Fibroblast of villous mesenchyme (primary cell): ENCODE measurements at places on chromosomes 13 and 19. TPM values are rescaled to one million over a fixed set of nuclear protein-coding genes. Genes with fewer than 3 reads are reported as not detected.

GRCh38 chr13:40672765-40673397, 6.4 kb upstream of the FOXO1 start:
- DNase-seq = peak; percentile 23

The FCER2 gene
- total RNA-seq = not detected in 2 replicates

GRCh38 chr19:31054430-31054829, 294.8 kb downstream of the TSHZ3 start:
- DNase-seq = peak; percentile 71

The RAB3A gene
- total RNA-seq = 0.97 and 1.3 TPM in 2 replicates

DNA sequence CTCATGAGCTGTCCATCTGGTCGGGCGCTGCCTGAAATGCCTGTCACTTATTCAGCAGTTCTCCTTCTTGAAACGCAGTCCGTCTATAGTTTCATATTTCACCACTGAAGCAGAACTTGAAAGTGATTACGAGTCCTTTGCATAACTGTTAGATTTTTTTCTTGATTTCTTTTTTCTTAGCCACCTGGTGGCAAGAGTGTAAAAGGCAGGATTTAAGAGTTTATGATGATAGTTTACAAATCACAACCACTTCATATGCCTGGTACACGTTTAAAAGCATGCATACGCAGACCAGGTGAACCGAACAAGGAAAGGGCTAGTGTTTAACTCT, 45.8 kb downstream of the GGACT start:
- DNase-seq = peak; percentile 60

GRCh38 chr19:2478756-2479555, 3.0 kb downstream of the GADD45B start:
- DNase-seq = peak; percentile 82

GRCh38 chr13:105778196-105778595, 757.3 kb downstream of the EFNB2 start:
- no peak for DNase-seq

- no peak for DNase-seq
These were observed 21.2 kb upstream of the CPB2 start for GRCh38 chr13:46126056-46126455.

DNA sequence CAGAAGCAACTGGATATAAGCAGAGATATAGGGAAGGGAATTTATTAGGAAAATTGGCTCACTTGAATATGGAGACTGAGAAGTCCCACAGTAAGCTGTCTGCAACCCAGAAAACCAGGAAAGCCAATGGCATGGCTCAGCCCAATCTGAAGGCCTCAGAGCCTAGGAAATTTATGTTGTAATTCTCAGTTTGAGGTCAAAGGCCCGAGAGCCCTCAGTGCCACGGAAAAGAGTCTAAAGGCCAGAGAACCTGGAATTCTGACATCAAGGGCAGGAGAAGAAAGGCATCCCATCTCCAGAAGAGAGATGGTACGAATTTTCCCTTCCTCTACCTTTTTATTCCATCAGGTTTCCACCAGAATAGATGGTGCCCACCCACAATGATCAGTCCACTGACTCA, 20.1 kb upstream of the RXFP2 start:
- DNase-seq = no peak

- no peak for DNase-seq
These were observed 104.1 kb downstream of the NDFIP2 start for GRCh38 chr13:79585033-79585432.

The GFY gene
- total RNA-seq = not detected in 2 replicates

The CYP2A6 gene
- total RNA-seq = not detected in 2 replicates

The CGB2 gene
- not detected in 2 replicates for total RNA-seq

The TMEM150B gene
- total RNA-seq = not detected in 2 replicates

DNA sequence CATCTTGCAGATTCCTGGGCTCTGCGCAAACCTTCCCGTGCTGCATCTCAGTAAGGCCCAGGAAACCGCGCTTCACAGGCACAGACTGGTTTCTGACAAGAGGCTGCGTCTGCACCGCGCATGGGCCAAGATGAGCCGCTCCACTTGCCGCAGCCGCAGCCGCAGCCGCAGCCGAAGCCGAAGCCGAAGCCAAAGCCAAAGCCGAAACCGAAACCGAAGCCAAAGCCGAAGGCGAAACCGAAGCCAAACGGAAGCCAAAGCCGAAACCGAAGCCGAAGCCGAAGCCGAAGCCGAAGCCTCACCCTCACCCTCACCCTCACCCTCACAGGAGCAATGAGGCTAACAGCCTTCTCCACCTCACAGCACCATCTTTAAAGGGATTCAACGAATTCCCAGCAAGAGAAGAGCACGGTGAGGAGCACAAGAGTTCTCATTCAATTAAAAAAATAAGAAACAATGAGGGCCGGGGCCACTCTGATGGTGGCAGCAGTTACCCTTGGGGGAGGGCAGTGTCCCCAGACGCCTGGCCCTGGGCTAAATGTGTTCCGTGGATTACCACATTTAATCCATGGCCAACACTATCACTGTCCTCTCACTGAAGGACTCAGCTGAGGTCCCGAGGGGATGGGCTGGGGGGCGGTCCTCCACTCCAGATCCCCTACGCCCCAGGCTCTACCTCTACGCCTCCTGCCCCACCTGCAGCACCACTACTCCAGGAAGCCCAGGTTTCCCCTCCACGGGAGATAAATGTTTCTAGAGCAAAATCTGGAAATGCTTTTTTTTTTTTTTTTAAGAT, 29.1 kb downstream of the ZNF787 start:
- DNase-seq = peak; percentile 85

DNA sequence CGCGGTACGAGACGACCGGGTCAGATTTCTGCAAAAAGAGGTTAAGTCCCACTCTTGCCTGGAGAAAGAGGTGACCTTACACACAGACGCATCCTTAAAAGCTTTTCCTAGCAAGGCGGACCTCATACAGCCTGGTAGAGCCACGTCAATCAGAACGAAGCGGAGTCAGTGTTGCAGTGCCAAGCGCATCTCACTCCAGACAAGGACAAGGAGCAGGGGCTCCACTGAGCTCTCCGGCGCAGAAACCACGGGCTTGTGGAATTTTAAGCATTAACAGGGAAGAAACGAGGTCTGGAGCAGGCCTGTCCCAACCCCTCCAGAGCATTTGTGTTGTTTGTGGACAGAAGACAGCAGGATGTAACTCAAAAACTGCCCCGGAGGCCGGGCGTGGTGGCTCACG, 7.1 kb downstream of the EEF2 start:
- DNase-seq = no peak

DNA sequence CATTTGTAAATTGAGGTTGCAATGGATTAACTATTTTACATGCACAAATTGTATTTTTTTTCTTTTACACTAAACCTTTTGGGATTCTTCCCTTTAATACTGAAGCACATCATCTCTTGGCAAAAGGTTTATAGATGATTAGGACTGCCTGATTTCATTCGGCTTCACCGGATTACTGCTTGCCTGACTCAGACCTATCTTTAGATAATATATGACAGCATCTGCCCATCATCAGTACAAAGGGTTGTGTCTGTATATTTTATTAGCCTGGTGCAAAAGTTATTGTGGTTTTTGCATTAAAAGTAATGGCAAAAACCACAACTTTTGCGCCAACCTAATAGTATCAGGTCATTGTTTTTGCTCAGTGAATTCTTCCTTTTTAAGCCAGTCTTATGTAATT, 316.2 kb upstream of the HTR2A start:
- DNase-seq = peak; percentile 4
